ENCODE measurements at places on chromosomes 13 and 19. TPM values are rescaled to one million over a fixed set of nuclear protein-coding genes. Genes with fewer than 3 reads are reported as not detected.
A peak's percentile ranks its signal among the peaks of the same experiment; 100 is the strongest.

Gene C19orf85
- not detected for total RNA-seq

Gene TBC1D17
- total RNA-seq = 41.1 TPM

Gene GGN
- 4.7 TPM for total RNA-seq

- H3K4me3 ChIP-seq = no peak overlapping the region
- no peaks in the 10 kb centered on the region for H3K4me1 ChIP-seq
- H3K27ac ChIP-seq = no peak overlapping the region
Measured at GRCh38 chr13:102699504-102699903, 4.7 kb upstream of the METTL21C start.

- DNase-seq = no peak
- no peaks in the 10 kb centered on the region for H3K27me3 ChIP-seq
- H3K4me3 ChIP-seq = no peak overlapping the region
- H3K27ac ChIP-seq = no peak overlapping the region
Measured at GRCh38 chr13:110950819-110951570, 36.1 kb upstream of the ANKRD10 start.

GRCh38 chr19:33697766-33698165 is 76.0 kb downstream of the CHST8 start:
- no peak overlapping the region for H3K27ac ChIP-seq
- no peak overlapping the region for H3K4me3 ChIP-seq
- no peaks in the 10 kb centered on the region for H3K27me3 ChIP-seq
- no peaks in the 10 kb centered on the region for H3K4me1 ChIP-seq
- no peaks in the 10 kb centered on the region for H3K36me3 ChIP-seq

GRCh38 chr13:113483504-113484293 is 6.8 kb downstream of the DCUN1D2 start:
- no peak overlapping the region for H3K27ac ChIP-seq
- no peaks in the 10 kb centered on the region for H3K27me3 ChIP-seq

DNA sequence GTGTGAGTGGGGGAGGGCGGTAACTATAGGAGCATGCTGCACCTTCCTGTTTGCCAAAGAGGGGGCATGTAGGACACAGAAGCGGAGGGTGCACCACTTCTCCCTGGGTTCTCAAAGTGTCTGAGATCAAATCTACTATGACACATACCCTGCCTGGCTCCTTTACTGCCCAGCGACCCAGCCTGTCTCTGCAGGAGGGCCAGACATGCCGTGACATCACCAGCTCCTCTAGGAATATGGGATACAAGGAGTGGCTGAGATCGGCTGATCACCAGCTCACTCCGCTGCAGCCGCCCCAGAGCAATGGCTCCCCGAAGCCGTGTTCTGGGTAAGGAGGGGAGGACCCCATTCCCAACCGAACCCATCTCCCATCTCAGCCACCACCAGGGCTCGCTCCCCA is 16.4 kb upstream of the IGFL1 start:
- H3K4me1 ChIP-seq = no peaks in the 10 kb centered on the region
- H3K27ac ChIP-seq = no peak overlapping the region
- no peaks in the 10 kb centered on the region for H3K36me3 ChIP-seq
- no peak overlapping the region for H3K4me3 ChIP-seq

GRCh38 chr19:51647318-51647717 is 693 bp upstream of the SIGLEC14 start:
- H3K27ac ChIP-seq = no peak overlapping the region
- H3K4me1 ChIP-seq = no peaks in the 10 kb centered on the region
- no peak for DNase-seq
- H3K36me3 ChIP-seq = no peaks in the 10 kb centered on the region
- H3K4me3 ChIP-seq = no peak overlapping the region

GRCh38 chr19:1470305-1471009 is 8.6 kb downstream of the C19orf25 start:
- no peaks in the 10 kb centered on the region for H3K4me1 ChIP-seq
- peaks cover 2% of the 10 kb centered on the region for H3K27me3 ChIP-seq
- H3K36me3 ChIP-seq = no peaks in the 10 kb centered on the region
- H3K27ac ChIP-seq = no peak overlapping the region
- DNase-seq = no peak
- peak overlapping the region; percentile 10 for H3K4me3 ChIP-seq

- no peaks in the 10 kb centered on the region for H3K36me3 ChIP-seq
- no peak overlapping the region for H3K4me3 ChIP-seq
- H3K27ac ChIP-seq = no peak overlapping the region
- no peak for DNase-seq
- no peaks in the 10 kb centered on the region for H3K4me1 ChIP-seq
Measured at GRCh38 chr19:32749361-32749760, 29.8 kb downstream of the TDRD12 start.

DNA sequence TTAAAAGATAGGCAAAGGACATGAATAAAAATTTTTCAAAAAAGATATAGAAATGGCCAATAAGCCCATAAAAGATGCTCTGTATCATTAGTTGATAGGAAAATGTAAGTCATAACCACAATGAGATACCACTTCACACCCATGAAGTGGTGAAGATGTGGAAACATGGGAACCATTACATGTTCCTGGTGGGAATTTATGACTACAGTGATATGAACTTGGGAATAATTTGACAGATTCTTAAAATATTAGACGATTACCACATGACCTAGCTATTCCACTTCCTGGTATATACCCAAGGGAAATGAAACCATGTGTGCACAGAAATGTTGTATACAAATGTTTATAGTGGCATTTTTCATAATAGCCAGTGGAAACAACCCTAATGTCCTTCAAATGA is 232.2 kb downstream of the GGACT start:
- no peaks in the 10 kb centered on the region for H3K27me3 ChIP-seq
- no peak overlapping the region for H3K4me3 ChIP-seq
- H3K4me1 ChIP-seq = no peaks in the 10 kb centered on the region
- H3K36me3 ChIP-seq = peaks cover 2% of the 10 kb centered on the region

GRCh38 chr13:32036757-32037156 is 5.2 kb downstream of the FRY start:
- no peaks in the 10 kb centered on the region for H3K27me3 ChIP-seq
- H3K4me1 ChIP-seq = peaks cover 3% of the 10 kb centered on the region
- no peak for DNase-seq
- peak overlapping the region; percentile 21 for H3K4me3 ChIP-seq

GRCh38 chr13:46097015-46097414 is 7.8 kb downstream of the CPB2 start:
- DNase-seq = no peak
- no peak overlapping the region for H3K27ac ChIP-seq
- H3K4me1 ChIP-seq = no peaks in the 10 kb centered on the region
- no peaks in the 10 kb centered on the region for H3K27me3 ChIP-seq
- no peak overlapping the region for H3K4me3 ChIP-seq

DNA sequence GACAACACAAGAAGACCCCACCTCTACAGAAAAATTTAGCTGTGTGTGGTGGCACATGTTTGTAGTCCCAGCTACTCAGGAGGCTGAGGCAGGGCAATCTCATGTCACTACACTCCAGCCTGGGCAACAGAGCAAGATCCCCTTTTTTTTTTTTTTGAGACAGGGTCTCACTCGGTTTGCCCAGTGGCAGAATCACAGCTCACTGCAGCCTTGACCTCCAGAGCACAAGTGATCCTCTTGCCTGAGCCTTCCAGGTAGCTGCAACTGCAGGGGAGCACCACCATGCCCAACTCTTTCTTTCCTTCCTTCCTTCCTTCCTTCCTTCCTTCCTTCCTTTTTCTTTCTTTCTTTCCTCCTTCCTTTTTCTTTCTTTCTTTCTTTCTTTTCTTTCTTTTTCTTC is 4.2 kb upstream of the CLEC4G start:
- no peaks in the 10 kb centered on the region for H3K36me3 ChIP-seq
- H3K4me3 ChIP-seq = no peak overlapping the region
- no peaks in the 10 kb centered on the region for H3K27me3 ChIP-seq
- no peak for DNase-seq
- H3K4me1 ChIP-seq = no peaks in the 10 kb centered on the region

DNA sequence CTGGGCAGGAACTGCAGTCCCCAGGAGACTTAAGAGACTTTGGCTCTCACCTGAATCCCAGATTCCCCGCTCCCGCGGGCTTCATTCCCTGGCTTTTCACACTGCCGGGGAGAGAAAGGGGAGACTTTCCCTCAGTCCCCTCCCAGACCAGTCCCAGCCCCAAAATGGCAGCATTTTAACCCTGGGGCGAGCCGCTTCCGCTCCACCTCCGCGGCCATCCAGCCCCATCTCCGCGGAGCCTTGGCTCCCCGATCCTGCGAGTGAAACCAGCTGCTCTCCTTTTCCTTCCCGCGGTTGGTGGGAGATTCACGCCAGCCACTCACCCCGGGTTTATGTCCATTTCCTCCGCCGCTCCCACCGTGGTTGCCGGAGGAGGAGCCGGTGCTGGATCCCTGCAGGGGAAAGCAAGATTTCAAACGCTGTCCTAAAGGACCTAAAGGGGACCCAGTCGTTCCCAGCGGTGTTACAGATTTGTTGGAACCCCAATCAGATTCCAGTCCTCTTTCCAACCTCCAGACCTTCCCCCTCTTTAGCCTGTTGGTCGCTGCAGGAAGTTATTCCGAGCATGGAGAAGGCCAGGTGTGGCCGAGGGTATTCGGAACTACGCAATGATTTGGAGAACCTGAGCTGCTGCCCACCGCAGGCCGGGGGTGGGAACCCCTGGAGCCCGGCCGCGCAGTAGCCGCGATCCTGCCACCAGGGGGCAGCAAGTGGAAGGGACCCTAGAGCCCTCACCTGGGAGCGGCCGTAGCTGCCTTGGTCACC is 3.4 kb downstream of the DMKN start:
- no peaks in the 10 kb centered on the region for H3K27me3 ChIP-seq
- H3K4me1 ChIP-seq = no peaks in the 10 kb centered on the region
- no peaks in the 10 kb centered on the region for H3K36me3 ChIP-seq
- peak overlapping the region; percentile 32 for H3K4me3 ChIP-seq

DNA sequence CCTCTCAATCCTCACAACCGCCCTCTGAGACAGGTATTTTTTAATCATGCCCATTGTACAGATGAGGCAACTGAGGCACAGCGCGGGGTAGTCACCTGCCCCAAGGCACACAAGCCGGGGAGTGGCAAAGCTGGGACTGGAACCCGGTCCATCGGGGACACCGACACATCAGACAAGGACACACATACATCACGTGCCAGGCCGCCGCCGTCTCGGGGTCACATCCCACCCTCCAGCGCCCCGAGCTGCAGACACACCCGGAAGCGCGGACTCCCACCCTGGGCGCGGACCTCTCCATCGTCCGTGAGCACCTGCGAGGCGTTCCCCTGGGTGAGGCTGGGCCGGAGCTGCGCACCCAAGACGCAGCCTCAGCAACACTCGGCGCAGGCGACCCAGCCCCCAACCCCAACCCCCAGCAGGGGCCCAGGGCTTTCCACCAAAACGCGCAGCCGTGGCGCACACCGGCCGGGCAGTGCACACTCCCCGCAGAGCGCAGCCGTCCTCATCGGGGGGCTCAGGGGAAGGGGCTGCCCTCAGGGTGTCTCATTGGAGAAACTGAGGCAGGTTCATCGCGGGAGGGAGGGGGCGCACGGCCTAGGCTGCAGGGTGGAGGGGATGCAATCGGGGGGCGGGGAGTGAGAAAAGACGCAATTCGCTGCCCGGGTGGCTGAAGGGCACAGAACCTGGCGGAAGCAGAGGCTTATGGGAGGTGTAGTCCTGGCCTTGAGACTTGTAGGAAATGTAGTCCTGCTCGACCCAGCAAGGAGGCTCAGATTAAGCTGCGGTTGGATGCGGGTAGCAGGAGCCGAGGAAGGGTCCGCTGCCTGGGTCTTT is 1.9 kb upstream of the LMTK3 start:
- DNase-seq = peak; percentile 84
- H3K36me3 ChIP-seq = no peaks in the 10 kb centered on the region
- no peaks in the 10 kb centered on the region for H3K27me3 ChIP-seq
- peak overlapping the region; percentile 22 for H3K4me3 ChIP-seq
- no peak overlapping the region for H3K27ac ChIP-seq

DNA sequence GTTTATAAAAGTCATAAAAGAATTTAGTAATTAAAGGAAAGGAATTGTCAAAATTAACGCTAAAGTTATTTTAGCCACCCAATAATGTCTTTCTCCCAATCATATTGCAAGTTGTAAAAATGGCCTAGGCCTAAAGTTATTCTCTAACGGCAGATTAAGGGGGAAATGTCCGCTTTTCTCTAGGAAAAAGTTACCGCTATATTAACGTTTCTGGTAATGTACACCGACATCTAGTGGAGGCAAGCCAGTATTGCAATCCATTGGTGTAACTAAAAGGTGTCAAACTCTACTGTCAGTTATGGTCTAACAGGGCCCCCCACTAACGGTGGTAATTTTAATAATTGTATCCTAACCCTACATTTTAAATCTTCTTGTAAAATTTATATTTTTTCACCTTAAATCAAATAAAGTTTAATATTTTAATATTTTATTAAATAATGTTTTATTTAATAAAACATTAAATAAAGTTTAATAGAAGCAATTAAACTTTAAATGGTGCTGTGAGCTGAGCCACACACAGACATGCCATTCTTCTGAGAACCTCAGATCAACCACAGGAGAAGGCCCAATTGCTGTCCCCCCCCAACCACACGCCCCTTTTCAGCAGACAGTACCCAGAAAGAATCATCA is 35.9 kb upstream of the ZSCAN5A start:
- H3K27ac ChIP-seq = no peak overlapping the region
- no peak overlapping the region for H3K4me3 ChIP-seq
- no peaks in the 10 kb centered on the region for H3K4me1 ChIP-seq
- H3K36me3 ChIP-seq = no peaks in the 10 kb centered on the region
- H3K27me3 ChIP-seq = no peaks in the 10 kb centered on the region

DNA sequence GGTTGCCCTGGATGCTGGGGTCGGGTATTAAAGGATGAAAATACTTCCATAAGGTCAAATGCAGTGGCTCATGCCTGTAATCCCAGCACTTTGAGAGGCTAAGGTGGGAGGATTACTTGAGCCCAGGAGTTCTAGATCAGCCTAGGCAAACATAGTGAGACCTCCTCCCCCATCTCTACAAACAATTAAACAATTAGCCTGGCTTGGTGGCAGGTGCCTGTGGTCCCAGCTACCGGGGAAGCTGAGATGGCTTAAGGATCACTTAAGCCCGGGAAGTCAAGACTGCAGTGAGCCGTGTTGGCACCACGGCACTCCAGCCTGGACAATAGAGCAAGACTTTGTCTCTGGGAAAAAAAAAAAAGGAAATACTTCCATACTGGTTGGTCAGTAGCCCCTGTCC is 1.5 kb downstream of the KLK11 start:
- H3K4me1 ChIP-seq = no peaks in the 10 kb centered on the region
- DNase-seq = peak; percentile 19
- H3K27me3 ChIP-seq = no peaks in the 10 kb centered on the region
- H3K36me3 ChIP-seq = no peaks in the 10 kb centered on the region
- no peak overlapping the region for H3K27ac ChIP-seq

- no peak overlapping the region for H3K4me3 ChIP-seq
- no peak for DNase-seq
- no peak overlapping the region for H3K27ac ChIP-seq
- no peaks in the 10 kb centered on the region for H3K27me3 ChIP-seq
- H3K4me1 ChIP-seq = no peaks in the 10 kb centered on the region
Measured at GRCh38 chr13:98581971-98582702, 5.2 kb upstream of the STK24 start.

All from aorta (tissue), 5 donors.